GOT3 (cell line): ENCODE measurements at places on chromosomes 1 and 21.

- DNase-seq = no peak
Observed at GRCh38 chr1:53579221-53580008, 120.2 kb downstream of the DMRTB1 start.

- no peak for DNase-seq
Observed at GRCh38 chr21:16079830-16080229, 350.0 kb downstream of the USP25 start.

DNA sequence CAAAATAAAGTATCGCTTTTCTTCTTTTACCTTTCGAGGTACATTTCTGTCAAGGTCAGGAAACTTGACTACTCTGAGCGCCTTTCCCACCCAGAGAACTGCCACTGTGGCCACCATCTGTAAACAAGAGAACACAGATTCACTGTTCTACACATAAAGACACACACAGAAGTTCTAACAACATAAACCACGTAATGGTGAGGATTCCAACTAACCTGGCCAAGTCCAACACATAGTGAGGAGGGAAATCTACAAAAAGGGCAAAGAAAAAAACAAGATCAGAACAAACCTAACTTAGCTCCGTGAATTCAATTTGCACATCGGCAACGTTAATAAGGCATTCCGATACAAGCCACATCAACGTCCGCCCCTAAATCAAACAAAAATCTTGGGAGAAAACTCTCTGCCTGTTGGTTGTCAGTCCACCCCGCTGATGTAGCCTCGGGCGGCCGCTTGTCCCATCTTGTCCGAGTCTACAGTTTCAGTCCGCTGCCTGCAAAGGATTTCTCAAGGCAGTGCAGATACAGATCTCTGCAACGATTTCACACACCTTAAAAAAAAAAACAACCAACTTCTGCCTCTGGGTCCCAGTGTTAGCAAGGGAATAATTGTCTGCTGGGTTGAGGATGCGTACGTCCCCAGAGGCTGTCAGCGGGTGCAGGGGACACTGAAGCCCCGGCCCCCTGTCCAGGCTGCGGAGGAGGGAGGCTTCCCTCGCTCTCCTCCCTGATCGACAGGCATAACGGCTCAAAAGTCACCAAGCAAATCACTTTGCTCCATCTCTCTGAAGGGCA lies 1.0 kb downstream of the SLC35D1 start:
- DNase-seq = no peak

DNA sequence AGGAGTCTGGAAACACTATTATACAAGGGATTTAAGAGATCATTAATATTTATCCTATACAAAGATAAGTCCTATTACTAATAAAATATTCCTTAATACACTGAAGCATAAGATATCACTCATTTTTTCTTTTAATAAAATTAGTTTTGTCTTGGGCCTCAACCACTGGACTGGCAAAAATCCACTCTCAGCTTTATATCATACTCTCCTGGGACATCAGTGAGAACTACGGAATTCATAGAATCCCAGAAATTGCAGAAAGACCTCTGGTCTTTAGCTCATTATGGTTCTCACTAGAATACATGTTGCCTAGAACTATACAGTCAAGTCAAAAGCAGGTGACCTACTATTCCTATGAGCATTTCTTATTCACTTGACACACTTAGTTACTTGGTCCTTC lies 285.0 kb downstream of the LRRC40 start:
- DNase-seq = no peak

DNA sequence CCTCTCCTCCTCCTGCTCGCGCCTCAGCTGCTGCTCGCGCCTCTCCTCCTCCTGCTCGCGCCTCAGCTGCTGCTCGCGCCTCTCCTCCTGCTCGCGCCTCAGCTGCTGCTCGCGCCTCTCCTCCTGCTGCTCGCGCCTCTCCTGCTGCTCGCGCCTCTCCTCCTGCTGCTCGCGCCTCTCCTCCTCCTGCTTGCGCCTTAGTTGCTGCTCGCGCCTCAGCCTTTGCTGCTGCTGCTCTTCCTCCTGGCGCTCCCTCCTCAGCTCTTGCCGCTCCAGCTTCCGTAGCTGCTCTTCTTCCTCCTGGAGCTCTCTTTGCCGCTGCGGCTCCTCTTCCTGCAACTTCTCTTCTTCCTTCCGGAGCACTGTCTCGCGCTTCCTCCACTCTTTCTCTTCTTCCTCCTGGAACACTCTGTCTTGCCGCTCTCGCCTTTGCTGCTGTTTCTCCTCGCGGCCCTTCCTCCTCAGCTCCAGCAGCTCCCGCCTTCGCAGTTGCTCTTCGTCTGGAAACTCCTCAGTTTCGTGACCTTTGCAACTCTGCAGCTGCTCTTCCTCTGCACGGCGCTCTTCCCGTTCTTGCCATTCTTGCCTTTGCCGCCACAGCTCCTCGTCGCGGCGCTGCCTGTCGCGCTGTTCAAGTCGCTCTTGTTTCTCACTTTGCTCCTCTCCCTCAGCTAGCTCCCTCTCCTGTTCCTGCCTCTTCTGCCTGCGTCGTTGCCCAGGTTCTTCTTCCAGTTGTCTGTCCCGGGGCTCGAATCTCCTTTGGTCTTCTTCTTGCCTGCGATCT lies 3.0 kb downstream of the TCHH start:
- DNase-seq = no peak

DNA sequence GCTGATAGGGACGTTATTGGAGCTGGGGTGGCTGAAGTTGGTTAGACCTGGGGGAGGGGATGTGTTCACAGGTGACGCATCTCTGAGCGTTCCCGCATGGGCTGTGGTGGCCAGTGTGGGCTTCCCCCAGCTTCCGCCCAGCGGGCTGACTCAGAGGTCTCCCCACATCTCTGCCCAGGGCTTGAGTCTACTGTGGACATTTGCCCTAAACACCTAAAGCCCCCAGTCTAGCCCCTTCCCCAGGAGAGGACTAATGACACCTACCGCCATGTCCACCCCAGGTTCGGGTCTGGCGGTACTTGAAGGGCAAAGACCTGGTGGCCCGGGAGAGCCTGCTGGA lies 2.0 kb downstream of the AGRN start:
- no peak for DNase-seq

- no peak for DNase-seq
Observed at GRCh38 chr1:162626761-162627160, 5.5 kb upstream of the DDR2 start.

DNA sequence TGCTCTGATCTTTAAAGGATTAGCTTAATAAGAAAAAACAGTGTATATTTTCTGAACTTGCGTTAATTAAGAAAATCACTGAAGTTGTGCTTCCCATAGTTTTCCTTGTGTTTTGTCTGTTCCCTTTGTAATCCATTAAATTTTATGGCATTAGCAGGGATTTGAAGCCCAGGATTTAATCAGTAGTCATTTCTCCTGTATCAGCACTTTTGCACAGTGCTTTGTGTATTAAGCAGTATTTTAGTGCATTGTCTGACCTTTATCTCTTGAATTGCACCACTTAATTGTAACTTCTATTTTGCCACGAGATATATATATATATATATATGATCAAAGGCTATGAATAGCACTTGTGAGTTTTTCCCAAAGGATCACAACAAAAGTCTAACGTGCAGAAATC lies 133.7 kb downstream of the S1PR1 start:
- no peak for DNase-seq

DNA sequence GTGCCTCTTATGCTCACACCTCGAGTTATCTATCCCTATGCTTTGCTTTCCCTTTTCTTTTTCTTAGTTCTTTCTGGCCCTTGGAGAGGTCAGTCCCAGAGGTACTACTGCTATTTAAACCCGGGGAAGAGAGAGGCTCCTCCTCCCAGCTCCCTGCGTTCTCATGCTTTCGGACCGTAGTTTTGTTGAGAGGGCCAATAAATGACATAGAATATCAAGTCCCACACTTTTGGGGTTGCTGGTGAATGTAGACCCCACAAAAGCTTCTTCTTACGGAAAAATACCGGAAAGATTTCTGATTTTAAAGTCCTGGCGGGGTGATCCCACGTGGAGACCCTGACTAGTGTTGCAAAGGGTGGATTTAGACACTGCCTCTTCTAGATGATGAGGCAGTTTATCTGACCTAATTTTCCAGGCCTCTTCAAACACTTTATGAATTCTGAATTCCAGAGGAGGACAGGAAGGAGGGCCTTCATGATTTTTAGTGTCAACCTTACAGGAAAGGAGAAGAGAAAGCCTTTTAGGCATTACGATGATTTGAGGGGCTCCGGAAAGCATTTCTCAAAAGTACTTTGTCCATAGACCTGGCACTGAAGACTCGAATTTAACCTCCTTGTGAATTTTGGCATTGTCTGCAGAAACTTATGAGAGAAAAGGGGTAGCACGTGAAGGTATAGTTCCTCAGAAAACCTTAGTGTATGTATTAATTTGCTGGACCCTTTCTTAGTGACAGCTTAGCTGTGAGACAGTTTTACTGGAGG lies 694 bp downstream of the TMEM167B start:
- DNase-seq = no peak
